ENCODE measurements at places on chromosomes 11 and 22.

- DNase-seq, result no peak
These were observed 67.1 kb upstream of the GRAMD1B start for GRCh38 chr11:123362941-123363340.

GRCh38 chr11:75265851-75266531 is 25.4 kb downstream of the TPBGL start:
- no peak for DNase-seq

GRCh38 chr11:44581246-44581645 is 15.8 kb downstream of the CD82 start:
- DNase-seq, result no peak

DNA sequence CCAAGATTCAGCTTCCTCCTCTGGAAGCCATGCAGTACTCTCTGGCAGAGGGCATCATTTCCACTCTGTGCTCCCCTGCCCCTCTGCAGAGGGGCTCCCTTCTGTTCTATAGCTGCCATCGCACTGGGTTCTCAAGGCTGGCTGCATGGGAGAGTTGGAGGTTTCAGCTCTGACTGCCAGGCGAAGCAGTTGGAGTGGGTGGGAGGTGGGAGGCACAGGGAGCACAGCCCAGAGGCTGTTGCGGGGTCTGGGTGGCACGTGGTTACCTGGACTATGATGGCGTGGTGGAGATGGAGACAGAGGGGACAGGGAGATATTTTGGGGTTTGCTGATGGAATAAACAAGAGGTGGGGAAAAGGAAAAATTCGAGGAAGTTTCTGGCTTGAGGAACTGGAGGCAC is 4.8 kb downstream of the PMM1 start:
- no peak for DNase-seq

- no peak for DNase-seq
These were observed 1194.9 kb downstream of the BRD1 start for GRCh38 chr22:48632646-48633246.

- no peak for DNase-seq
These were observed 9.3 kb upstream of the POU2AF1 start for GRCh38 chr11:111388420-111388819.

DNA sequence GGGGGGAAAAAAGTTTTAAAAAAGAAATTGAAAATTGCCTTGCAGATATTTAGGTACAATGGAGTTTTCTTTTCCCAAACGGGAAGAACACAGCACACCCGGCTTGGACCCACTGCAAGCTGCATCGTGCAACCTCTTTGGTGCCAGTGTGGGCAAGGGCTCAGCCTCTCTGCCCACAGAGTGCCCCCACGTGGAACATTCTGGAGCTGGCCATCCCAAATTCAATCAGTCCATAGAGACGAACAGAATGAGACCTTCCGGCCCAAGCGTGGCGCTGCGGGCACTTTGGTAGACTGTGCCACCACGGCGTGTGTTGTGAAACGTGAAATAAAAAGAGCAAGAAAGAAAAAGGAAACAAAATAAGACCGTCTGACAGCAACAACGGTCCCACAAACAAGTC is 964.9 kb downstream of the NTM start:
- DNase-seq, result no peak

DNA sequence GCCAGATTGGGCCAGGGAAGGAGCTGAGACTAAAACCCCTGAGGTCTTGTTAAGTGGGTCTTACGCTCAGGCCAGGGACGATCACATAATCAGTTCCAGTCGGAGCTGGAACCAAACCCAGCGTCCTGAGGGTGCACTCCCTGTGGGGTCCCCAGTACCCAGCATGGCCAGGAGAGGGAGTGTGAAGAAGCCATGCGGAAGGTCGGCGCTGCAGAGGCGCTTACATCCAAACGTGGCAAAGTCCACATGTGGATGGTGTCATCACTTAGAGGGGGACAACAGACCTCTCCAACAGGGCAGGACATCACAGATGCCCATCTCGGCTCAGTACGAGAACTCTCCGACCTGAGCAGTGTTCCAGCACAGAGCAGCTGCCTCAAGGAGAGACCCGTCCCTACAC is 8.3 kb downstream of the ATP5MGL start:
- DNase-seq, result peak; percentile 26

GRCh38 chr11:62472063-62472884 is 53.4 kb downstream of the SCGB1A1 start:
- no peak for DNase-seq

DNA sequence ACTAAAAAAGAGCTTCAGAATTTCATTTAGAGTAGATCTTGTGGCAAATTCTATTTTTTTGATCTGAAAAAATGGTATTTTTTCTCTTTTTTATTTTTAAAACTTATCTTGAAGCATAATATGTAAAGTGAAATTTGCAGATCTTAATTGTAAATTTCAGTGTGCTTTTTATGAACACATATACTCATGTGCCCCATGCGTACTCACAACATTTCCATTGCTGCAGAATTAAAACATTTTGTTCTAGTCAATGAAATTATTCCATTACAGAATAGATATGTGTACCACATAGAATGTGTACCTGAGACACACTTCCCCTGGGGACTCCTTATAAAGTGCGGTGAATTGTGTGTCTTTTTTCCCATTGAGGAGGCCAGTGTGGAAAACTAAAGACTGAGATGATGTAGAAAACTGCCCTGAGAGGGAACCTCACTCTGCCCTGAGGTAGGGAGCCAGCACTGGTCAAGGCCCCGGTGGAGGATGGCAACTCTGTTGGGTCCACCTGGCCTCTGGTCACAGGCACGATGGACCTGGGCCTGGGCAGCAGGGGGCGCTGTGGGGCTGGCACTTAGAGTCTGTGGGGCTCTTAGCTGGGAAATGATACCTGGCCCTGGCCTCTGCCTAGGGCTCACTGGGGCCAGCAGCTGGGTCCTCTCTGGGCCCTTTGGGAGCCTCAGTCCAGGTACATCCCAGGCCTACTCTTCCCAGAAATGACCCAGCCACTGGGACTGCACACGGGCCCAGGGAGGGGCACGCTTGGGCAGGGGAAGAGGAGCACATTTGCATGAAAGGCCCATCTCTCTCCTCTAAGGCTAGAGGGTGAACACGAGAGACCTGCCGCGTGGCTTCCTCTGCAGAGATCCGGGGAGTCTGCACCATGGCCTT is 77.9 kb upstream of the TOP3B start:
- peak; percentile 90 for DNase-seq

- DNase-seq, result no peak
These were observed 1132.1 kb upstream of the CNTN5 start for GRCh38 chr11:97888641-97889040.

- peak; percentile 51 for DNase-seq
These were observed 35.6 kb downstream of the RNF169 start for GRCh38 chr11:74784234-74784633.

GRCh38 chr11:27545035-27545434 is 38.5 kb upstream of the LIN7C start:
- DNase-seq, result no peak

- peak; percentile 53 for DNase-seq
These were observed 212.4 kb upstream of the SESN3 start for GRCh38 chr11:95443386-95443785.

GRCh38 chr22:17268501-17269223 is 49.4 kb upstream of the ADA2 start:
- DNase-seq, result peak; percentile 59

DNA sequence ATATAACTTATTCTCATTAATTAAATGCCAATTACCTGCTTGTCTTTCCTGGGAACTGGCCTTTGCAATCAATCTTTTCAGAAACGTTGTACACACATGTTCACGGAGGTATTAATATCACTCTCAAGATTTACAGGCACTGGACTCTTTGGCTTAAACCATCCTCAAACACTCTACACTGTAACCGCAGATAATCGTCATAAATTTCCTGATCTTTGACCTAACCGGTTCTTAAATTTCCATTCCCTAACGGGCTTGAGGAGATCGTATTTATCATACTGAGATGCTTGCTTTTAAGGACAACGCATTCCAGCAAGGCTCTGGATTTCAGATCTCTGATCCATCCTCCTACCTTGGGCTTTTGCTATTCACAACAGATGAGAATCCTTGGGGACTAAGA is 72.8 kb downstream of the ARL14EP start:
- DNase-seq, result no peak

DNA sequence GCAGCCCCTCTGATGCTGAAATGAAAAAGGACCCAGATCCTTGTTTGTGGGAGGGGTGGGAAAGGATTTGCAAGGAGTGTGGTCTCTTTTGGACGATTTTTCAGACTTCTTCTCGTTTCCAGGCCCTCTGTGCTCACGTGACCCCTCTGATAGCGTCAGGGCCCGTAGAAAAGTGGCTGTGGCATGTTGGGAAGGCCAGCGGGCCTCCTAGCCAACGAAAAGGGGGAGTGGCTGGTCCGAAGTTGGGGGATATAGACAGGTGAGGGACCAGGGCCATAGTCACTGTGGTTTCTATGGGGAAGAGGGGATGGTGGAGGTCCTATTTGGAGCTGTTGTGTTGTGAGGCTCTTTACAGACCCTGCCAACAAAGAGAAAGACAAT is 6.6 kb downstream of the PARVB start:
- no peak for DNase-seq

DNA sequence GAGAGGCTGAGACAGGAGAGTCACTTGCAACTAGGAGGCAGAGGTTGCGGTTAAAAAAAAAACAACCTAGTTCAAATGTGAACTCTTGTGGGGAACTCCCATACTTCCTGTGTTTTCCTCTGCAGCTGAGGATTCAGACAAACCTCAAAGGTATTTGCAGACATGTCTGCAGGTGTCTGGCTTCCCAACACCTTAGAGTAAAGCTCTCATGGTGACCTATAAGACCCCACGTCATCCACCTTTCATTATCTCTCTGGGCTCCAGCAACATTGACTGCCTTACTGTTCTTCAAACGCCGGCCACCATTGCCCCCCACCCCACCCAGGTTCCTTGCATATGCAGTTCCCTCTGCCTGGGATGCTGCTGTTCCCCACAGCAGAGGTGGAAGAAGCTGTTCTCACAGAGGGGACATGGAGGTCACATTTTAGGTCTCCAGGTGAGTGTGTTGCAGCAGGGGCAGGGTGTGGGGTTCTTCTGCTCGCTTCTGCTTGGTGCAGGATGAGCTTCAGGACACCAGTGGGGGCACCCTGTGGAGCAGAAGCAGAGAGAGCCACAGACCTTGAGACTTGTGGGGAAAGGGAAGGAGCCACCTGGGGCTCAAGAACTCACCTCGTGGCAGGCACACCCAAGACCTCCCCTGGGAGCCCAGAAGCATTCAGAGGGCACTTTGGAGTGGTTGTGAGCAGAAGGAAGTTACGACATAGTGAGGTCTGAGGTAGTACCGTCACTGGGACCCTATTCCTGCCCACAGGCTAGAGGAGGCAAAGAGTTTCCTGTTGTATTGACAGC is 203.2 kb downstream of the CSNK2A3 start:
- DNase-seq, result no peak

GRCh38 chr11:71247551-71248250 is 4.7 kb downstream of the SHANK2 start:
- DNase-seq, result no peak

GRCh38 chr11:131656179-131656838 is 285.9 kb downstream of the NTM start:
- DNase-seq, result no peak

- DNase-seq, result peak; percentile 69
These were observed 866 bp downstream of the GP1BB start for GRCh38 chr22:19723983-19724827.

DNA sequence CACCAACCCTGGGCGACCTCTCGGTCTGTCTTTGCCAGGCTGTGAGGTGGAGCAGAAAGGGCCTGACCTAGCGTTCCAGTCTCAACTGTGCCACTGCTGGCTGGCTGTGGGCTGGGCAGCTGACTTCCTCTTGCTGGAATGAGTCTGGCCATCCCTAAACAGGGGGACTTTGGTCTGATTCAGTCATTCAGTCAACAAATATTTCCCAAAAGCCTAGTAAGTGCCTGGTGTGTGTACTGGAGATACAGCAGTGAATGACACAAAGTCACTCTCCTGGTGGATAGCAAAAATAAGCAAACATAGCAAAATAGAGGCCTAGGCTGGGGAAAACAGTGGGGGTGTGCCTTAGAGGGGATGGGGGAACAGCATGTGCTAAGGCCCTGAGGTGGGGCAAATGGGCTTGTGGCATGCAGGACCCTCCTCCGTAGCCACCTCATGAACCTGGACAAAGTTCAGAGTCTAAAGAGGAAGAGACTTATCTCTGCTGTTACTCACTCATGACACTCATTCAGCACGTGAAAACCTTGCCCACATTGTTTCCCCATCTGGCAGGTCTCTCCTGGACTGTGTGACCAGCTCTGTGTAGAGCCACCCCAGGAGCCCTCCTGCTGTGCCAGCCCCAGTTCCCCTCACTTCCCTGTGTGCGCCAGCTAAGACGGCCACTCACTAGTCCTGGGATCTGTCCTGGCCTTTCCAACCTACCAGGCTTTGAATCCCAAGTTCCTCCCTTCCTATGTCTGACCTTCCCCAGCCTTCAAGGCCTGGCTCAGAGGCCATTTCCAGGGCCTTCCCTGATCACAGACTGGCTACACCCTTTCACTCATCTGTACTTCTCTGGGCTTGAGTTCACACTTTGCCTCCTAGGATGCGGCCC is 4.7 kb downstream of the GUCD1 start:
- no peak for DNase-seq

- no peak for DNase-seq
These were observed 113.6 kb downstream of the KCNQ1 start for GRCh38 chr11:2558397-2558796.

DNA sequence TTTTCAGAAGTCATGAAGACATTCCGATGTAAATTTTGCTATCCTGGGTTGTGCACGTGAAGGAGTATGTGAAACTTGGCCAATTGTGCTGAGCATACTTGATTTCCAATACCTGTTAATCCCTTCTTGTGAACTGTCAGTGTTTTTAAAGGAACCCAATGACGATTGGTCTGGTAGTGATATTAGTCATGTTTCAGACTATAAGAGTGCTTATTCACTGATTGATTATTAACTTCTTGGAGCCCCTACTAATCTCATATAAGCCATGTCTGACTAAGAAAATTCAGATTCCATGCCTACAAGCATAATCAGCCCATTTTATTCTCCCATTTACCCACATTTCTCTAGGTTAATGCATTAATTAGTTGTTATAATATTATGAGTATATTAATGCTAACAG is 330.8 kb upstream of the MTNR1B start:
- no peak for DNase-seq

Data from GM13976 (cell line).